ENCODE measurements at places on chromosomes 1 and 21. TPM values are rescaled to one million over a fixed set of nuclear protein-coding genes. Genes with fewer than 3 reads are reported as not detected.
A peak's percentile ranks its signal among the peaks of the same experiment; 100 is the strongest.

The S100A8 gene
- not detected for total RNA-seq

The IQGAP3 gene
- 8.0 TPM for total RNA-seq

The G0S2 gene
- 164 TPM for total RNA-seq

The ADORA1 gene
- 7.0 TPM for total RNA-seq

The OR2L8 gene
- total RNA-seq: not detected

- no peak for DNase-seq
Observed at GRCh38 chr1:219476716-219477115, 136.2 kb downstream of the ZC3H11B start.

GRCh38 chr1:202807926-202808757 lies at the start of gene KDM5B:
KDM5B (minus strand) TSS chr1:202808421; CDS start chr1:202808305, 116 bp downstream.
- DNase-seq: no peak

DNA sequence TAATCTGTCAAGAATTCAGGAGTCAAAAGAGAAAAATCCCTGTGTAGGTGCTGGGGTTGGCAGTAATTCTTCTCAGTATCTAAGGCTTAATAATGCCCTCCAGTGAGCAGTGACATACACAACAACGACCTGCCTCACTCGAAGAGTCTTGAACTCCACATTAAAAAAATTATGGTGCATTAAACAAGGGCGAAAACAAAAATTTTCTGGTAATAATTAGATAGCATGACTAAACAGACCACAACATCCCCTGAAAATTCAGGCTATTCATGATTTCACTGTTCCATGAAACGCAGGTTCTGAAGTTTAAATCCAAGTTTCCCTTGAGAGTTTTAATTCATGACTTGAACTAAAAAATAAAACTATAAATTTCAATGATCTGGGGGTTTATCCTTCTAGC lies 5.1 kb downstream of the SRSF4 start:
- DNase-seq: no peak

DNA sequence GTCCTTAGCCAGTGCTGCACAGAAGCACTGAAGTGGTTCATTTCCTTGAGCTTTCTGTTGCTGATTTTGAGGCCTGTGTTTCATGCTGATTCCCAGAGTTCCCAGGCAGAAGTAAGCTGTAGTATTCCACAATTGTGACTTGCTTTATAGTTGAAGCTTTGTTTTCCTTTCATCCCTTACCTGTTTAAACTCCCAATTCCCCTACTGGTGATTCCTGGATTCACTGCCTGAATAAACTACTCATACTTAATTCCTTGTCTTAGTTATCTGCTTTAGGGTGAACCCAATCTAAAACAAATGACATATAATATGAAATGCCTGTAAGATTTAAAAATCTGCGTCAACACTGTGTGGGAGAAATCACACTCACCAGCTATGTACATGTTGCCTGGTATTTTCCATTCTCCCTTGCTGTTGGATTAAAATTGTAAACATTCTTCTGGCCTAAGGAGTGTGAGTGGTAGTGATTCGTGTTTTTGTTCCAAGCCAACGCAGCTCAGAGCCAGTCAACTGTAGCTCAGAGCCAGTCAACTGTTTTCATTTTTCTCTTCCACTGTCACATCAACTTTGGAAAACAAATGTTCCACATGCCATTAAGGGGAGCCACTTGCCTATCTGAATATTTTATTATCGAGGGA lies 879.4 kb downstream of the MRPL39 start:
- peak; percentile 1 for DNase-seq

DNA sequence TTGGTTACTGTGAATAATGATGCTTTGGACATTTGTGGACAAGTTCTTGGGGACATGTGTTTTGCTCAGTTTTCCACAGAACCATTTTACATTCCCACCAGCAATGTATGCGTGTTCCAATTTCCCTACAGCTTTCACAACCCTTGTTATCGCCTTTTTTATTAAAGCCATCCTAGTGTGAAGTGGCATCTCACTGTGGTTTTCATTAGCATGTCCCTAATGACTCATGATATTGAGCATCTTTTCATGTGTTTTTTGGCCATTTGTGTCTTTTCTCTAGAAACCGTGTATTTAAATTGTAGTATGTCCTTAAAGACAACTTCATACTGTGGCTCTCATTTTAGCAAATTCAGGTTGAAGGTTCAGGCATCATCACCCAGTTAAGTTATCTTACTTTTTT lies 132.1 kb downstream of the TGFBR3 start:
- no peak for DNase-seq

- no peak for DNase-seq
Observed at GRCh38 chr1:216576234-216576937, 146.8 kb downstream of the ESRRG start.

DNA sequence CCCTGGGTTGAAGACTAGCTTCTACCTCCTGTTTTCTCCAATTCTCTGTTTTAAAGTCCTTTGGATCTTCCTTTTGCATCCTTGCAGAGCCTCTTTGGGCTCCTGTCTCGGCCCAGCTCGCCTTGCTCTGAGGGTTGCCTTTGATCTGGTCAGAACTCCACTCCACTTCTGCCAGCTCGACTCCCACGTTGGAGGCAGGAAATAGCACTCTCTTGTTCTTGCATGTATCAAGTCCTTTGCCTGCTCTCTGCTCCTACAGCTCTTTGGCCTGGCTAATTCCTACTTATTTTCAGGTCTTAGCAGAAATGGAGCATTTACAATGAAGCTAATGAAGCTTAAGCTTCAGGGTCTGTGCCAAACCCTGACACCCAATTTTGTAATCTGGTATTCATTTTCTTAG lies 21.1 kb upstream of the B3GALNT2 start:
- no peak for DNase-seq

GRCh38 chr1:234621657-234622335 lies 11.8 kb upstream of the IRF2BP2 start:
- DNase-seq: no peak

GRCh38 chr1:42259059-42259738 lies 75.8 kb downstream of the FOXJ3 start:
- no peak for DNase-seq

DNA sequence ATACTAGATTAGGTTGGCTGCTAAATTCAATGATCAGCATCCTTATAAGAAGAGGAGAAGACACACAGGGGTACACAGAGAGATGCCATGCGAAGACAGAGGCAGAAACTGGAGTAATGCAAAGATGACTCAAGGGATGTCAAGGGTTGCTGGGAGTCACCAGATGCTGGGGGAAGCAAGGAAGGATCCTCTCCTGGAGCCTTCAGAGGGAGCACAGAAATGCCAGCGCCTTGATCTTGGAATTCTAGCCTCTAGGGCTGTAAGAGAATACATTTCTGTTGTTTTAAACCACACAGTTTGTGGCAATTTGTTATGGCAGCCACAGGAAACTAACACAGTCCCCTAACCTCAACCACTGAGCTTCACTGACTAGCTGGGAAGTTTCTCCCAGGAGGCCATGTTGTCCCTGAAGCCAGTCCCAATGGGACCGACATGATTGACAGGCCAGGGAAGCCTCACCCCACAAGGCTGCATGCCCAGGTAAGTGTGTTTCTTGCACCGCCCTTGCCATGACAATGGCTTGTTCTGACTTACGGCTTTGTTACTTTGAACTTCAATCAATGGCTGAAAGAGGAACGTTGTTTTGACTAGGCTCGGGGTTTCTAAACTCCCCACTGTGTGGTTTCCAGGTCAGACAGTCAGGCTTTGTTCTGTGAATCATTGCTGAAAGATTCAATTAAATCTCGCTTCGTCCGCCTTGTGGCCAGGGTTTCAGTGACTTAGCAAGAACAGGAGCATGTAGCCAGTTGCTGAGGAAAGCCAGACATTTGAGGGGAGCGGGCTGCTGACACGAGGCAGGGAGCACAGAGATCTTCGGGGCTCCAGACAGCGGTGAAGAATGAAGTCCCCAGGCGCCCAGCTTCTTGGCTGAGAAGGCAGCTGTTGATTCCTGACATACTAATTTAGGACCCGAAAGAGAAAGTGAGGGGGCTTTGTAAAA lies 62.3 kb downstream of the RUNX1 start:
- DNase-seq: peak; percentile 65

GRCh38 chr1:18217398-18218043 lies 109.9 kb downstream of the IGSF21 start:
- no peak for DNase-seq

GRCh38 chr1:77413541-77414335 lies 131.9 kb downstream of the AK5 start:
- DNase-seq: no peak

DNA sequence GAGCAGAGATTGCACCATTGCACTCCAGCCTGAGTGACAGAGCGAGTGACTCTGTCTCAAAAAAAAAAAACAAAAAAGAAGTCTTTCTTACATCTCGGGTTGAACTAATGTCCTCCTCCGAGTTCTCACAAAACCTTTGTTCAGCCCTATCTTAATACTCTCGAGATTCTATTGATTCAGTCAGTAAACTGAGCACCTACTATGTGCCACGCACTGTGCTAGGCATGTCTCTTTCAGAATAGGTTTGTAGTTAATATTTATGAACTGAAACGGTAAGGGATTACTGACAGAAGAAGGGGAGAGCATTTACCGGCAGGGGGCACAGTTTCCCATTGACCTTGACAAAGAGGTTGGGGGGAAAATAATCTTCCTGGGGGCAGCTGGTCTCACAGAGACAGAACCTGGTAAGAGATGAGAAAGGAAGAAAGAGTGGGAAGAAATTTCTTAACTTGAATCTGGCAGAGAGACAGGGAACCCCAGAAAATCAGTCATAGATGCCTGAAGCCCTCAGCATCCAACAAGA lies 3.4 kb downstream of the PIAS3 start:
- DNase-seq: no peak

DNA sequence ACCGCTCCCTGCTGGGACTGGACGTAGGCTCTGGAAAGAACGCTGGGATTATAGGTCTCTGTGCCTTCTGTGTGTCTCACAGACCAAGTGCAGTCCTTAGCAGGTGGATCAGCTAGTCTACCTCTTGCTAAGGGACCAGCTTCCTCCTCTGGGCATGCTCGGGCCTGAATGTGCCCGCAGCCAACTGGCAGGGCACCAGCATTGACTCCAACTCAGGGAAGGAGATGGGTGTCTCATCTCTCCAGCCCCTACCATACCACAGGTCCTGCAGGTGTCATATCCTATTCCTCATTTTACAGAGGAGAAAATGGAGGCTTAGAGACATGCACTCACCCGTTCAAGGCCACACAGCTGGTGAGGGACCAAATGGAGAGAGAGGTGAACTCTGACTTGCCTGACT lies 340.2 kb downstream of the PTPRU start:
- DNase-seq: no peak

DNA sequence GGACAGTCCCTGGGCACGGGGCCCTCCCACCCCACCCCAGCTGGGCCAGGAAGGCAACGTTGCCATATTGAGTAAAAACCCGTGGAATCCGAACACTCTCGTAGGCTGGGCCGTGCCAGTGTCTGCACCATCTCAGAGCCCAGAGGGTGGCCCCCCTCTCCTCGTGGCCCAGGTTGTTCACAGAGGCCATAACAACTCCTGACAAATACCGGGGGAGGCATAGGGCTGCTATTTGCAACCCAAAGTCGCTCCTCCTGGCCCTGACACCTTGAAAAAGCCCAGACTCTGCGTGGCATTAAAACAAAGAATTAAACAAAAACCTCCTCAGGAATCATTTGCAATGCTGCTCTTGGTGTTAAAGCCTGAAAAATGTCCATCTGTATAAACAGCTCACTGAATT lies 141.4 kb downstream of the CASZ1 start:
- DNase-seq: no peak

DNA sequence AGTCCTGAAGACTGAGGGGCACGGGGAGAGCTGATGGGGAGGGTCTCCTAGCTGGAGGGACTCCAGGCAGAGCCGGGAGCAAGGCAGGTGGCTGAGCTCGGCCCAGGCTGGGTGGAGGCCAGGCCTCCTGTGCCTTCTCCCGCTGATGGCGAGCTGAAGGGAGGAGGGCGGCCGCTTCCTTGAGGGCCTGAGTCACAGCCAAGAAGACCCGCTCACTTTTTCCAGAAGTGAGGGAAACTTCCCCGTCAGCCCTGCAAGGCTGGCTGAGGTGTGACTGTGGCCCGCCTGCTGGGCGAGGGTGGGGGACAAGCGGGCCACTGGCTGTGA lies 1.7 kb upstream of the VWA1 start:
- DNase-seq: no peak

- no peak for DNase-seq
Observed at GRCh38 chr1:169204157-169204556, 97.7 kb downstream of the ATP1B1 start.

DNA sequence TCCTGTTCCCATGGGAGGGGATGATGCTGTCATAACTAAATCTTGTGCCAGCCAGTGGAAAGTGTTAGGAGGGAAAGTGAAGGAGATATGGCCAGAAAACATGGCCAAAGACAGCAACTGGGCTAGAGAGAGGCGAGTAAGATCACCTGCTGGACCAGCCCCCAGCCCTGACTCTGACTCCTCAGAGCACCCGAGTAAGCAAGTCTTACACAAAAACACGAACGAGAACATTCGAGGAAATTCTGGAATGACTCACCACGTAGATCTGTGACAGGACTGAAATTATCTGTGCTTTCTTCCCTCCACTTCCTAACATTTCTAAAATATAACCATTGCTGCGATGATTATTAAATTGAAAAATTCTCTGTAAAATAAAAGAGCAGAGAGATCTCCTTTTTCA lies 9.2 kb downstream of the ZNF496 start:
- no peak for DNase-seq

DNA sequence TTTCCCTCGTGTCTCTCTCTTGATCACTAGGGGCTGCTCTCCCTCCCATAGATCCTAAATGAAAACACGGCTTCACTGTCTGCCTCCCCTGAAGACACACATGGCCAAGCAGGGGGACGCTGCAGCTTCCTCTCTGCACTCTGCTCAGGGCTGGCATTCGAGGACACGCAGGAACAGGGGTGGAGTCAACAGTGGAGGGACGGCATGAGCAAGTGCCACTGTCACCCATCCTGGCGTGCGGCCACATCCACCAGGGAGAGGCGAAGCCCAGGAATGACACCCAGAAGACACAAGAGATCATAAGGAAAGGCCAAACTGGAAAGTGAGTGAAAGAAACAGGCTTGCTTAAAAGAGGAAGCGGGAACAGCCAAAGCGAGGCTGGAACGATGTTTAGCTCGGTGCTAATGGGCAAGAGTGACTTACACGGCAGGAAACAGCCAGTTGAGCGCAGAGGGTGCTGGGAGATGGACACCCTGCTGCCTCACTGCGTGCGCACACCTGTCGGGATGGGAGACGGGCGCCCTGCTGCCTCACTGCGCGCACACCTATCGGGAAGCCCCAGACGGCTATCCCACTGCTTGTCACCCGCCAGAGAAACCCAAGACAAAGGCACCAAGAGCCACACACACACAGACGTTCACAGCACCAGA lies 13.6 kb upstream of the C1QTNF12 start:
- DNase-seq: no peak

- no peak for DNase-seq
Observed at GRCh38 chr1:180562640-180563025, 3.9 kb downstream of the OVAAL start.

- no peak for DNase-seq
Observed at GRCh38 chr1:165313903-165314302, 42.6 kb downstream of the LMX1A start.

- DNase-seq: no peak
Observed at GRCh38 chr1:210730023-210730422, 401.3 kb downstream of the HHAT start.

- no peak for DNase-seq
Observed at GRCh38 chr1:87331365-87332241, 2.9 kb downstream of the LMO4 start.

Measured in kidney epithelial cell (primary cell).